ENCODE measurements at places on chromosomes 3 and 15.

DNA sequence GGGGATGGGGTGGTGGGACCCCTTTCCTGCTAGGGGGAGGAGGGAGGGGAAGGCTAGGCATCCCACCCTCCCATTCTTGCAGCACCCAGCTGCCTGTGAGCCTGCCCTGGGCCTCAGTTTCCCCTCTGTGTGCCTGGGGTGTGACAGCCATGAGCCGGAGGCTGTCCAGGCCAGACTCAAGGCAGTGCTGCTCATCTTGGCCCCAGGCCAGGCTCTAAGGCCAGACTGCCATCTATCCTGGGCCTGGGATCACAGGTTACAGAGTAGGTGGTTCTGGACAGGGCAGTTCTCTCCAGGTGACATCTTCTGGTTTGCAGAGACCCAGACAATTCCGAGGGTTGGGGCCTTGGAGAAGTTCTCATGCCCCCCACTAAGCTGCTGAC, 3.3 kb upstream of the VILL start:
- DNase-seq, result no peak

GRCh38 chr3:44648564-44649229, at the start of gene ZNF35:
TSS of gene ZNF35 (plus strand) at chr3:44648732. CDS start at chr3:44651068, 2,336 bp downstream.
- DNase-seq, result peak; percentile 92

GRCh38 chr3:190360228-190360627, 27.7 kb upstream of the CLDN16 start:
- DNase-seq, result no peak

GRCh38 chr3:126873416-126873815, 109.5 kb upstream of the PLXNA1 start:
- no peak for DNase-seq
